Stimulated activated CD4-positive, alpha-beta T cell treated with anti-CD3 and anti-CD28 coated beads, Interleukin-1b, Interleukin-23, amount 100 ng/mL, for 4 hours (primary cell): ENCODE measurements at places on chromosomes 7 and 10.

DNA sequence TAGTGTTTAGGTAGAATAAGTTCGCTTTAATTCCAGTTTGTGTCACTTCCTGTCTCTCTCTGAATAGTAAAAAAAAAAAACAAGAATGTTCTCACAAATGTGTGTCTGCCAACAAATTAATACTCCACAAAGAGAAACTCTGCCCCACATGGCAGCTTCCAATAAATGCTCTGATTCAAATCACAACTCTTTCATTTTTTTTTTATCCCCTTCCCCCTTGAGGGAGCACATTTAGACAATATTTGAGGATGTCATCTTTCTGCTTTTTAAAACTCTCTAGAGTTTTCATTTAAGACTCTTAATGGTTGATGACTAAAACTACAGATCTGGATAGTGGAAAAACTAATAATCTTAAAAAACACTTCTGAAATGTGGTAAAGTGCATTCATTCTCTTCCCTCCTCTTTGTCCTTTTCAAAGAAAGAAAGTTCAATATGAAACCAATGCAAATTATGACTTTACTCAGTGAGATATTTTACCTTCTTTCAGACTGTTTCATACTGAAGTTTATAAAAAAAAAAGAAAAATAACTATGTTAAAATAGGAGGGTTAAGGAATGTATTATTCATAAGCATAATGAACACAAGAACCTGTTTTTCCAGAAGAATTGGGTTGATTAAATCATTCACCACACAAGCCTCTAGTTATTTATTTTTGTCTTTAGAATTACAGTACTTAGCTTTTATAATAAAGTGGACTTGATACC is 42.3 kb downstream of the ARID5B start:
- no peak for DNase-seq

DNA sequence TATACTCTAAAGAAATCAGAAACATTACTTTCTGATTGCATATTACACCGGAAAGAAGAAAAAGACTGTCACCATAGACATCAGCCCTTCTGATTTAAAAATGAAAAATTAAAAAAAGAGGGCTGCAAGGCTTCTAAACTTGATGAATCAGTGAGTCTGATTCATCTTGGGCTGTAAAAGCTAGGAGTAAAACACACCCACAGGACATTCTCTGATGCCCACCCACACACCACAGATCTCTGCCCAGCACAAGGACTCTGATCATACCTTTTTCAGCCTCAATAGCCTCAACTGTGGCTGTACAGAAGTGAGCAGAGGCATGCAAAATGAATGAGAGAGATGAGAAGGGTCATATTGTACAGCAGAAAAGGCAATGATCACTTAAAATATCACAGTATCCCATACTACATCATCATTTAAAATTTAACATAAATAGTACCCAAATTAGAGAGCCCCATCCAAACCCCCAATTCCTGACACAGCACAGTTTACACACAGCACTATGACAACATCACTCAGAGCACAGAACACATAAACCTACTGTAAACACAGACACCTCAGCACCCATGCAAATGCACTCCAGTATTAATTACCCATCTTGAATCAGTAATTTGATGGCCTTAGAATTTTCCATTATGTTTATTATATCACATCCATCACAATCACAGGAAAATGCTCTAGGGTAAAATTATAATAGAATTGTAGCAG is 6.4 kb upstream of the MSS51 start:
- no peak for DNase-seq

- no peak for DNase-seq
These were observed 68.1 kb downstream of the CALN1 start for GRCh38 chr7:72343991-72344390.

DNA sequence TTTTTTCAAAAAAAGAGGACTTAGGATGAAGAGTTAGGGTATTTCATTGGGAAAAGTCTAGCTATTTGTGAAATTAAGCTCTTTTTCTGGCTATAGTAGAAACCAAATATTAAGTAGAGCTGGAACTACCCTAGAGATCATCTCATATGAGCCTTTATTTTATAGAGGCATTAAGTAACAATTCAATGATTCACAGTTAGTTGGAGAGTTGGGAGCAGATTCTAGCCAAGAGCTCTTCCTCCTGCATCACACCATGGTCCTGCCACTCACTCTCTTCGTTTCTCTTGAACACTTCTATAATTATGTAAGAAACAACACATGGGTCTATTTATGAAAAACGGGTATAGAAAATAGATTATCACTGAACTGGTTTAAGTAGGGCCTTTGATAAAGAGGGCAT is 76.1 kb upstream of the ANK3 start:
- no peak for DNase-seq

DNA sequence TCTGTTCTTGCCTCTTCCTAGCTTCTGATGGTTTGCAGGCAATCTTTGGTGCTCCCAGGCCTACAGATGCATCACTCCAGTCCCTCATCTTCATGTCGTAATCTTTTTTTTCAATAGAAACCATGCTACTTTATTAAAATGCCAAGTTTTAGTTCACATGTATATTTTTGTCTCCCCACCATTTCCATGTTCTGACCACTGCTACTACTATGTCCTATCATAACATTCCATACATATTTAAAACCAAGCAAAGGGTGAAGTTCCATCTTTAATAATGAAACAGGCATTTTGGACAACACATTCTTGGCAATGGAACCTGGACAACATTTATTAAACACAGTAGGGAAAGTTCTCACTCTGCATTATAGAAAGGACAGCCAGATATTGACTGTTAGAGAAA is 58.8 kb downstream of the ZNF518A start:
- DNase-seq, result no peak

- no peak for DNase-seq
These were observed 307.6 kb downstream of the FRMD4A start for GRCh38 chr10:14022954-14023672.

DNA sequence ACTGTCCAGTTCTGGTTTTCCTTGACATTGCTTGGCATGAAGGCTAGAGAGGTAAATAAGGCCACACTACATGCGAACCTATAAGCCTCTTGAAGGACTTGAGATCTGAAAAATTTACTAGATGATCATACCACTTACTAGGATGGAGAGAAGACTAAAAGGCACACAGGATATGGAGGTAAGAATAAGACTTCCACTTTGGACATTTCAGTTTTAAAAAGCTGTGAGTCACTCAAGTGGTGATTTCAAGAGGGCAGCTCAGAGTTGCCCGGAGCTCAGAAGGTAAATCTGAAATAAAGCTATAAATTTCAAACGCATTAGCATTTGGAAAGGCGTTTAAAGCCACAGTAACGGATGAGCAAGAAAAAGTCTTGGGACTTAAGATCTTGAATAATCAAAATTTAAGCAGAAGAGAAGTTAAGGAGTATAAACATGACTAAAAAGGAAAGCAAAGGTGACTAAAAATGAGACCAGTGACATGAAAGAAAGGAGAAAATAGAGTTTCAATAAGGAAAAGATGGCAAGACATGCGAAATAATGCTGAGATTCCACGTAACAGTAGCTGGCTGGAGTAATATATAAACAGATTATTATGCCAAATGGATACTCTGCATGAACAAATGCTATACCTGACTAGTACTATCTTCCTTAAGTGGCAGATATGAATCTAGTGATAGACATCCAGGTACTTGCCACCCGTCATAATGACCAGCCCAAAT is 68.3 kb downstream of the SNX13 start:
- DNase-seq, result no peak

DNA sequence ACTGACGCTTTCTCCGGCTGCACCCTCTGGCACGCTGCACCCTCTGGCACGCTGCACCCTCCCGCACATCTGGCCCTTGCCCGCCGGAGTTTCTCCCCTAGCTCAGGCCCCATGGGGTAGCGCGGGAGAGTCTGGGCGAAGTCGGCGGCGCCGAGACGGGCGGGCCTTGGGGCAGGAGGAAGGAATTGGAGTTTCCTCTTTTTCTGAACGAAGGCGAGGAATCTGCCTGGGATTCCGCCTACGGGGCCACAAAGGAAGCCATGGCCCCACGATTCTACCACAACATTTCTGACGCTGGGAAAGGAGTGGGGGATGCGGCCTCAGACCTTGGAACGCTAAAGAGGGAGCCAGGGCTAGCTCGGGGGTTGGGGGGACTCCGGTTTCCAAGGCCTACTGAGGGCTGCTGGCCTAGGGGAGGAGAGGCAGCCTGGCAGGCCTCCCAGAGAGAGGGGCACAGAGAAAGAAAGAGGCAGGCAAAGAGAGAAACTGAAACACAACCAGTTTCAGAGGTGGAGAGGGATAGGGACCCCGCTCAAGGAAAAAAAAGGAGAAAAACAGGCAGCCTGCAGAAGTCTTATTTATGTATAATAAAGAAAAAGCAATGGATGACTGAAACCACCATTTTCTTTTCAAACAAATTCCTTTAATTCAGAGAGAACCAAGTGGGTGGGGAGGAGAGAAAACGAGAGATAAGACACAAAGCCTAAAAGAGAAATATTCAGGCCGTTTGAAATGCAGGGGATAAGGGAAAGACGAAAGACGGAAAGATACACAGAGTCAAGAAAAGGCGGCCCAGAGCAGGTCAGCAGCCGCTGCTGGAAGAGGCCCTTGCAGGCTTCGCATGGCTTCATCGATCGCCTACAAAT is 4.3 kb downstream of the TLX1 start:
- DNase-seq, result no peak

GRCh38 chr7:130947792-130948580 is 214.0 kb upstream of the KLF14 start:
- no peak for DNase-seq

DNA sequence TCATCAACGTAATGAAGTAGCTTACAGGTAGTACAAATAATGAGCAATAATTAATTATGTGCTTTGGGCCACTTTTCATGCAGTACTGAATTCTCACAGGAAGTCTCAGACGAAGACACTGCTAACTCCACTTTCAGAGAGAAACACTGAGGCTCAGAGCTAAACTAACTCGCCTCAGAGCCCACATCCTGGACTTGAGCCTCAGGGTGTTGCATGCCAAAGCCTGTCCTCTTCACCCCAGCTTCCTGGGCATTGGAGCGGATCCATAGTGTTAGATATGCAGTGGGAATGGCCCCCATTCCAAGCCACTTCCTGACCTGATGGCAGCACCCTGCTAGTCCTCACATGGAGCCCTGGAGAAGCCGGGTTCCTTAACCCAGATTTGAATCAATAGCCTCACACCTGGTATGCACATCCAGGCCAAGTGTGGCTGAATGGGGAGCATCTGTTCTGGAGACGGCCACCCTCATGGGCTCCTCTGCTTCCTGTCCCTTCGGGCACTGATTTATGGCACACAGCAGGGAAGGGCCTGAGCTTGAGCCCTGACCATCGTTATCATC is 265.1 kb upstream of the ZNF32 start:
- DNase-seq, result no peak

DNA sequence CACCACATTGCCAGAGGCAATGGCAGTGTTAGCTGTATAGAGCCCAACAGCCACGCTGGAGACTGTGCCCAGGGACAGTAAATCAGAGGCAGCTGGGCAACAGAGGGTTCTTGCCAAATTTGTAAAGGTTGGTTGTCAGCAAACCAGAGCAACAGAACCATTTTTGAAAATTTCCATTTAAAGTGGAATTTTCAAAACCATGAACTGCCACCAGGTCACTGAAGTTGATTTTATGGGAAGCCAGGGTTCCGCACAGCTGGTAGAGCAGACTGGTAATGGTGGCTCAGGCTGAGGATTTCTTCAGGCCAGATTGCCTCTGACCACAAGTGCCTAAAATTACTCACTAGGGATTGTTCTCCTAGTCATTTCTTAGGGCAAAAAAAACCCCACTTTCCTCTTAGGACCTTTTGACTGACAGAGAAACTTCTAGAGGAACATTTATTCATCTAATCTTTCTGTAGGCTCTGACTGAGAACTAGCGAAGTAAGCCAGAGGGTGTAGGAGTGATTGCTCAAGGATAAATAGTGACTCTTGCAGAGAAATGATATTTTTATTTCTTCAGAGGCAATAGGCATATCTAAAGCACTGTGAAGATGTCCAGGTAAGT is 342.4 kb downstream of the BBS9 start:
- no peak for DNase-seq

- no peak for DNase-seq
These were observed 43.8 kb downstream of the OGDH start for GRCh38 chr7:44650242-44650641.

- DNase-seq, result no peak
These were observed 38.6 kb upstream of the CNPY1 start for GRCh38 chr7:155584763-155585531.

DNA sequence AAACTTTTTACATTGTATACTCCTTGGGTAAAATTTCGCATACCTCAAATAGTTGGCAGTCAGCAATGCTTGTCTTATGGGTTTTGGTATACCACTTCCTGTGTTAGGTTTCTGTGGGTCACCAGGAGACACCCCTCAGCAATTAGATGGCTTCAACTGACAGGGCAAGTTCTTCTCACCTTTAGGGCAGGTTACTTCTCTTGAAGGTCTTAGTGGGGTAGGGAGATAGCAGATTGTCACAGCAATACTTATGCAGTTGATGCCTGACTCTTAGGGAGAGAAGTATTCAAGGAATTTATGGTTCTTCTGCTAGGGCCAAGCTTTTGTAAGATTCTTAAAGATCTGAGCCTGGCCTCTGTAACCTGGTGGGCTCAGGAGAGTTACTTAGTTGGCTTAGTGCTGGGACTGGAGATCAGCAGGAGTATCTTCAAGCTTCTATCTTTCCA is 42.9 kb downstream of the MKLN1 start:
- DNase-seq, result no peak

- no peak for DNase-seq
These were observed 340.1 kb upstream of the CHRM2 start for GRCh38 chr7:136528329-136528728.

DNA sequence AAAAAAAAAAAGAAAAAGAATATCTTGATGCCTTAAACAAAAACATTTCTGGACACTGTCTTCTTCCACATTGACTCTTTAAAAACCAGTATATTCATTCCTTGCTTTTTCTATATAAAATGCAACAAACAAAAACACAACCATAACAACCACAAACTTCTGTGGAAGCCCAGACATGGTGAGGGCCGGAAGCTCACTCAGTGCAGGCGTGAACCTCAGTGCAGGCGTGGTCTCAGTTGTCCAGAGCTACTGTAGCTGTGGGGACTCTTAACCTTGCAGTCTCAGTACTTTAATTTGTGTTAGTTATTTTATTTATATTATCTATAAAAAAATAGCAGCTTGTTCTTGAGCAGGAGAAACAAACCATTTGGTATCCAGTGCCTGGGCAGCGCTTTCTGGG is 131.8 kb downstream of the DOCK1 start:
- DNase-seq, result no peak

DNA sequence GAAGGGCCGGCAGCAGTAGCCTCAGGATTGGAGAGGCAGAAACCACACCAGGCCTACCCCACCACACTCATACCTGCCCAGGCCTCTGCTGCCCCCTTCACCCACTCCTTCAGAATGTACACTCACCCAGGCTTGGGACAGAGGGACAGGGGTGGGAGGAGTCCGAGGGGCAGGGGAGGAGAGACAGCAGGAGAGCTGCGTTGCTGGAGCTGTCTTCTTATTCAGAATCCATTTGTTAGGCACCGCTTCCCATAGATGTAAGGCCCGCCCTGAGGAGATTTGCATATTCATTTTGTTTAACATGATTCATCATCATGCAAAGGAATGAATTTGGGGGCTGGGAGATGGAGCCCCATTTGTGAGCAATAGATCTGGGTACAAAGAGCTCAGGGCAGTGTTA is 156.7 kb downstream of the CDH23 start:
- no peak for DNase-seq

- no peak for DNase-seq
These were observed 1164.7 kb upstream of the AUTS2 start for GRCh38 chr7:68433462-68434070.
